ENCODE measurements at places on chromosomes 7 and 10.

- DNase-seq: no peak
Observed at GRCh38 chr7:133556553-133556952, 303.7 kb downstream of the EXOC4 start.

GRCh38 chr7:69882269-69882668 is 284.0 kb downstream of the AUTS2 start:
- no peak for DNase-seq

GRCh38 chr7:42945821-42946626 is 13.8 kb downstream of the MRPL32 start:
- DNase-seq: no peak

- DNase-seq: no peak
Observed at GRCh38 chr10:12588091-12588860, 238.9 kb downstream of the CAMK1D start.

DNA sequence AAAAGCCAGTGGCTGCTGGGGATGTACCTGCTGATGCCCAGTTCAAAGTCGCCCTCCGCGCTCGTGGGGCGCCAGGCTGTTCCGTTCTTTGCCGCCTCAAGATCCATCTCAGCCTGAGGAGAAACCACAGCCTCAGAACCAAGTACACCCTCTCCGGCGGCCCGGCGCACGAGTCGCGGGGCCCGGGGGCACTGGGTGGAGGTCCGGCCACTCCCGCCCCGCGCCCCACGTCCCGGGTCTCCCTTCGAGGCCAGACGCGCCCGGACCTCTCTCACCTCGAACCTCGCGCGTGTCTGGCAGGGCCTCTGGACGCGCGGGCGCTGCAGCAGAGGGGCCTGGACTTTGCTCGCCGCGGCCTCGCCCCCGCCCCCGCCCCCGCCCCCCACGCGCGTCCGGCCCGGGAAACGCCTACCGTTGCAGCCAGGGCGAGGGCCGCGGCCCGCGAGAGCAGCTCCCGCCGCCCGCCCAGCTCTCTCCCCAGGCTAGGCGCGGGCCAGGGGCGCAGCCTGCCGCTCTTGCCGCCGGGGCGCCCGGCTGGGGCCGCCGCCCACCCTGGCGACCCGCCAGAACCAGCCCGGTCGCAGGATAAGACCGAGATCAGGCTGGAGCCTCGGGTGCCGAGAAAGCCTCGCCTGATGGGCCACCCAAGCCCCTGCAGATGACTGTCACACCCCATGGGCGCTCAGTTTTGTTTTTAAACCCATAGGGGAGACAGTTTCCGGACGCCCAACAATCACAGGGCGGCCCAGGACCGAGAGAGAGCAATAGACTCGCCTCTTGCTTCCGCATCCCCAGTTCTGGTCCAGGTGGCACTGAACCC is at the start of gene ABCB4:
Gene ABCB4, minus strand, starts transcription at position 322 of the 820 bp plus-strand sequence. Its CDS starts 215 bp downstream, at position 107.
- no peak for DNase-seq

DNA sequence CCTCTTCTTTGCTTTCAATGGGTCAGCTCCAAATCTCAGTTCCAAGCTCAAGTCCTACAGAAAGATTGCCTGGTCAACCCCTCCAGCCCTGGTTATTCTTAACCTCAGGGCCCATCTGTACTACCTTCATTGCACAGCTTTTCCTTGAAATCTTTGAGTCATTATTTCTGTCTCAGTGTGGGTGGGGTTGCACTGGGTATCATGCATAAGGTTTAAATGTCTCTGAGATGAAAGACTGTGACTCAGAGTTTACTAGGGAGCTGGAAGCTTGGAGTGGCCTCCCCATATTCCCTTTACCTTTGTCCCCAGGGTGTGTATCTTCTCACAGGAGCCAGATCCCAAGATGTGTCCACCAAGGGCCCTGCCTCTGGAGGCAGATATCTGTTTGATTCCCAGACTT is 3.3 kb upstream of the OR6V1 start:
- DNase-seq: no peak

GRCh38 chr10:67668448-67668847 is 27.5 kb downstream of the CTNNA3 start:
- peak; percentile 14 for DNase-seq

- DNase-seq: no peak
Observed at GRCh38 chr7:51066405-51066882, 250.2 kb downstream of the COBL start.

GRCh38 chr7:118747473-118747872 is 523.0 kb downstream of the ANKRD7 start:
- DNase-seq: peak; percentile 11

GRCh38 chr7:84477786-84478478 is 283.3 kb upstream of the SEMA3A start:
- DNase-seq: no peak

DNA sequence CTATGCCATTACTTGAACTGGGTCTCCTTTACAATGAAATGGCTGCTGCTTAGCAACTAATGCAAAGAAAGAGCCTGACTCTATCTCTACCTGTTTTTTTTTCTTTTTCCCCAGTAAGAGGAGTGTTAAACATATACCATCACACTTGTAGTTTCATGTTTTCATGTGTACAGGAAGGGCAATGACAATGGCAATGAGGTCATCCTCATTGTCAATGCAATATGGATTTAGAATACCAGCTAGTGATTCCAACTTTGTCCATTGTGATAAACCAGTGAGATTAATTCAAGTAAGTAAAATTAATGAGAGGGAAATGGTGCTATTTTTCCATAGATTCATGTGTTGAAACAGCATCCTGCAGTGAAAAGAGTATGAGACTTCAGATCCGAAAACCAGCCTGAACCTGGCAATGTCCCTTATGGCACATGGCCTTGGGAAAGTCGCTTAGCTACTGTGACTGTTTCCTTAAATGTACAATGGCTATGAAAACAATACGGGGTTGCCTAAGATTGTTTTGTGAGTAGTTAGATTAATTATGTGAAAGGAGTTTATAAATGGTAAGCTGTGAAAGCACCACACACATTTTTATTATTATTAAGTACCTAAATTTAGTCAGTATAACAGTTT is 11.2 kb downstream of the DGKI start:
- no peak for DNase-seq

DNA sequence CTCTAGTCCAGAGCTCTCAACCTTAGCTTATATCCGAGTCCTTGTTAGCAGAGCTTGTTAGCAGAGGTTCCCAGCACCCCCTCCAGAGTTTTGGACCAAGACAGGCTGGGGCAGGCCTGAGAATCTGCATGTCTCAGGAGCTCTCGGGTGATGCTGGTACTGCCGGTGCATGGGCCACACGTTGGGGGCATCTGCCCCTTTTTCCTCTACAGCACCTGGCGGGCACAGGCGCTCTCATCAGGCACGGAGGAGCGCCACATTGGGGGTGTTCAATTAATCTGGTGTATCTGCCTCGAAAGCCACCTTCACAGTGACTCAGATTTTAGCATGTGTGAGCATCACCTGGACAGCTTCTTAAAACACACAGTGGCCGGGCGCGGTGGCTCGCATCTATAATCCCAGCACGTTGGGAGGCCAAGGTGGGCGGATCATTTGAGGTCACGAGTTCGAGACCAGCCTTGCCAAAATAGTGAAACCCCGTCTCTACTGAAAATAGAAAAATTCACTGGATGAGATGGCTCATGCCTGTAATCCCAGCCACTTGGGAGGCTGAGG is 117.7 kb downstream of the ELFN1 start:
- no peak for DNase-seq

DNA sequence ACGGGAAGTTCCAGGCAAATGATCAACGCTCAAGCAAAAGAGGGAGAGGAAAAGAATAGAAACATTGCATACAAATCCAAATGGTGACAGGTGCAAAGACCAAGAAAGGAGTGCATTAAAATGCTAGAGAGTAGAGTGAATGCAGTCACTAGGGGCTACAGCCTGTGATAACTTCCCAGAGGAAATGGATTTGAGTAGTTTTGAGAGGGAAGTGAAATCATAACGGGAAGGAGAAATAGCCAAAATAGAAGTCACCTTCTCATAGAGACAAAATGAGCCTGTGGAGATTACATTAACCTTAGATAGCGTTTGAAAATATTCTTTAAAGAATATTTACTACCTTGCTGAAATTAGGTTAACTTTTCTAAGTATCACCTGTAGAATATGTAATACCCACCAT is 26.5 kb downstream of the NUP42 start:
- DNase-seq: no peak

GRCh38 chr7:12815871-12816270 is 128.4 kb downstream of the ARL4A start:
- DNase-seq: no peak

DNA sequence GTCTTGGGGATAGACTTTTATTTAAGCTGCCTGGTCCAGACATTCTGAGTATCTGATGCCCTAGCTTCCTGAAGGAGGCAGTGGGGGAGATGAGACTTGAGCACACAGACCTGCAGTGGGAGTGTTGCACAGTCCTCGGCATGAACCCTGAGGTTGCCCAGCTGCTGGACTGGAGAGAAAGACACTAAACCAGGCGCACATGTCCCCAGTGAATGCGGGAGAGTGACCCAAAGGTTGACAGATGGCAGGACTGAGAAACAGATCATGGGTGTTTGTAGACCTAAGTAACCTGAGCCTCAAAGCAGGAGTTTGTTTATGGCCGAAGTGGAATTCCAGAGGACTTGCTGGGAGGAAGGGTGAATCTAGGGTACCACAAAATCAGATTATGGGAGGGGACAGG is 15.7 kb upstream of the MSRB2 start:
- no peak for DNase-seq
